Mesenteric fat pad (tissue), 1 donor: ENCODE measurements at places on chromosomes 7 and 10.

DNA sequence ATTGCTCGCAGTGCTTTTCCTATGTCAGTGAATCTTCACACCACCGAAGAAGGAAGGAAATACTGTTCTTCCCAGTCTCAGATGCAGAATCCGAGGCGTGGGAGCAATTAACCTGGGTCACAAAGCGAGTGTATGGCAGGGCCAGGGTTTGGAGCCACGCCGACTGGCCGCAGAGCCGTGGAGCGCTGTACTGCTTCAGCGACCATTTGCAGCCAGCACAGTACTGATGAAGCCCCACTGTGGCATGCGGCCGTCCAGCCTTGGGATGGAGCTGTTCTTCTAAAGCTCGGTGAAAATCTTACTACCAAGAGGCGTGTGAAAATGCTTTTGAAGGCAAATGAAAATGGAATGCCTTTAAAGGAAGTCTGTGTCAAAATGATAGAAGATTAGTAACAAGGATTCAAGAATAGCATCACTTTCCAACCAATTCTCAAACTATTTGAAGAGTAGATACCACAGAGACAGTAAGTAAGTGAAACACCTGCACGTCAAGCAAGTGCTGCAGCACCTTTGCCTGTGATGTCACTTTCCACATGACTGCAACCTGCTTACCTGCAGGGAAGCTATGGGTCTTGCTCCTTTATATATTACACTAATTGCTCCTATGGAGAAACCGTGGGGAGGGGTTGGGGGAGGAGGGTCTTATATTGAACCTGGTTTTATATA, 4.9 kb downstream of the PPP2R2D start:
- no peak for DNase-seq

DNA sequence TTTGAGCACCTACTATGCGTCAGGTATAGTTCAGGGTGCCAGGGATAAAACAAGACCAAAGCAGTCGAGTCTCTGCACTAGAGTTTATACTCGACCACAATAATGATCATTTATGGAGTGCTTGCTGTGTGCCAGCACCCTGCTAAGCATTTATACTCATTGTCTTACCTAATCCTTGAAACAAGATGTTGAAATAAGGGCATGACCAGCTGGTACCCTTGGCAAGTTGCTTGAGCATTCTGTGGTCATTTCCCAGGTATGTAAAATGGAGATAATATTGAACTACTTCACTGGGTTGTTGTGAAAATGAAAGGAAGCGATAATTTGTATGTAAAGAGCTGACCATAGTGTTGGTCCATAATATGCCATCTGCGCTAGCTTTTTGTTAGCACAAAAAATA, 185.4 kb downstream of the CYP26A1 start:
- DNase-seq = no peak

GRCh38 chr7:132840199-132840598, 241.7 kb downstream of the CHCHD3 start:
- no peak for DNase-seq

DNA sequence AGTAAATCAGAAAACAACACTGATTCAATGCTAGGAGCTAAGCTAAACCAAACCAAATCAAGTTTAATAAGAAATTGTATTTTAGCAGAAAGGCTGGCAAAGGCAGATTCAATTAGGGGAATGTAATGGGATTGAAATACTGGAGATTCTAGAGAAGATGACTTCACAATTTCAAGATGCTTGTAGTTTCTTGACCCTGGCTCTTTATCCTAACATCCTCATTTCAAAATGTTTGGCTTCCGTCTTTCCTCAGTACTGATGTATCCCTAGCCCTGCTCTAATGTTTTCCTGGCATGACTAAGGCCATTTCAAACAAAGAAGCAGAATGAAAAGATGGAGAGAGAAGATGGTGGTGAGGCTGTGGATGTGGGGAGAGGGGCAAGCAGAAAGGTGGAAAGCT, 2.7 kb upstream of the JCAD start:
- no peak for DNase-seq

DNA sequence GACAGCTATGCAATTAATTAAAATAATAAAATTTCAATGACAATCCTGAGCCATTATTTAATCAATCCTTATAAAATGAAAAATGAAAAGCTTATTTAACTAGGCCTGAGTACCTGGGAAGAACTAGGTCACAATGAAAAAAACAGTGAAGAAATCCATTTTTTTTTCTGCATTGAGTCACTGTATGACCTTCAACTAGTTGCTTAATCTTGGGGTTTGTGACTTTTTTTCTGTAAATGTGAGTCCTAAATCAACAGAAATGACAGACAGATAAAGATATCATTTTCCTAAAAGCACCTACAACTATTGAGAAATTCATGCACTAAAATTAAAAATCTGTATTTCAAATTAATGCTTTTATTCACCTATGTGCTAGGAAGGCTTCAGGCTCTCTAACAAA, 96.8 kb downstream of the TMEM26 start:
- no peak for DNase-seq

GRCh38 chr10:129116371-129116770, 350.7 kb upstream of the MGMT start:
- no peak for DNase-seq

DNA sequence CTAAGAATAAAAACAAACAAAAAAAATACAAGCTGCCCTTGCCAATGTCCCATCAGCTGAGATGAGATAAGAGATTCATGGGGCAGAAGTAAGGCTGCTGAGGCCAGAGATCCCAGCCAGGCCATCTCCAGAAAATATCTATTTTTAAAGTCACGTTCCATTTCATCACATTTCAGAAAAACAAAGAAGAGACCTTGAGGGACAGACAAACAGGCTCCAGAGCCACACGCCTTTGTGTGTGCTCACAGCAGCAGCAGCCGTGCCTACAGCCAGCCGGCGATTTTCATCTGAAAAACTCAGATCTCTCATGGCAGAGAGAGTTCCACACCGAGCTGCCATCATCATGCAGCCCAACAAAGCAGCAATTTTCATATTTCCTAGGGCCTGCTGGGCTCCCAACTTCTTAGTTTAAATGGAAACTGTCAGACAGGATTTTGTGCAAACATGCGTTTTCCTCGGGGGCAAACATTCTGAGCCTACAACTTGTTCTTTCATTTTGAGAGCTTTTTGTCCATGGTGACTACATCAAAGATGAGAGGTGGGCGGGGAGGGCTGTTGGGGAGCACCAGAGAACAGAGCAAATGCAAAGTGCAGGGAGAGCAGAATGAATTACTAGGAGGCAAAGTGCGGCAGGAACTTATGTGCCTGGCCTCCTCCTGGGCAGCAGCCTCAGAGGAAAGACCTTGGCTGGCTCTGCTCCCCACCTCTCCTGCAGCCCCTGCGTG, 38.8 kb downstream of the DLG5 start:
- DNase-seq = no peak

- no peak for DNase-seq
Measured at GRCh38 chr7:142901426-142902259, 16.1 kb upstream of the TRPV6 start.

GRCh38 chr7:12032146-12032545, 178.9 kb upstream of the TMEM106B start:
- no peak for DNase-seq

DNA sequence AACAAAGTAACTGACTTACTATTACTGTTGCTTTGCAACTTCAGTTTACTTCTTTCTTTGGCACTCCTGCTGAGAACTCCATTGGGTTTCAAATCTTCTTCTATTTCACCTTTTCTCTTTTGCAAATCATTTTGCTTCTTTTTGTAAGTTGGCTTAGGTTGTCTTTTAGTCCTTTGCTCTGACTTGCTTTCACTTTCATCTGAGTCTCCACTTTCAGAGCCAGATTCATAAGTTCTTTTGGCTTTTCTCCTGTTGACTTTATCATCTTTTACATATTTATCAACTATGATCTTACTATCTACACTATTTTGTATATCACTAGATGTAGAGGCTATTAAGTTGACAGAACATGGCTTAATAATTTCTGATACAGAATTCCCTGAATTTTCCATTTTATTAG, 73.4 kb downstream of the NRBF2 start:
- no peak for DNase-seq

DNA sequence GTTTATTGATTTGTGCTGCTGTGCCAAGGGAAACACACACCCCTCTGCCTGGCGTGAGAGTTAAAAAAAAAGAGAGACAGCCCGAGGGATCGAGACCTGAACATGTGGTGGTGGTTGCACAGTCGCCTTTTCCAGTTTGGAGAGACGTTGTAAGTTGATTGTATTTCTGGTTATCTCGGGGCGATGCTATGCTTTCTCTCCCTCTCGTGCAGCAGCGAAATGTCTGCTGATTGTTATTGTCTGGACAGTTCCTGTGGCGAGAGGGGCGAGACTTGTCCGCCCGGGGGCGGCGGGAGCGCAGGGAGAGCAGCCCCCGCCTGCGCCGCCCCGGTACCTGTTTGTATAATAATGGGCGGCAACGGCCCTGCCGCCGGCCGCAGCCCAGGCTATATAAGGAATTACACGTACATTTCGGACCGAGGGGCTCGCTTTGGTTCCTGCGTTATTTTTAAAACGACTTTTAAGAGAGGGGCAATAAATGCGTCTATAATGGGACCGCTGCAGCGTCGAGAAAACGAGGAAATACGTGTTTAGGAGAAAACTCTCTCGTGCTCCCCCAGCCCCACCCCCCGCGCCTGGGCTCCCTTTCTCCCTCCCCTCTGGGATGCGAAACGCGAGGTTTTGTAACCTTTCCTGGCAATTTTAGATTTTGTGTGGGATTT, 1.7 kb downstream of the ZEB1 start:
- DNase-seq = no peak

DNA sequence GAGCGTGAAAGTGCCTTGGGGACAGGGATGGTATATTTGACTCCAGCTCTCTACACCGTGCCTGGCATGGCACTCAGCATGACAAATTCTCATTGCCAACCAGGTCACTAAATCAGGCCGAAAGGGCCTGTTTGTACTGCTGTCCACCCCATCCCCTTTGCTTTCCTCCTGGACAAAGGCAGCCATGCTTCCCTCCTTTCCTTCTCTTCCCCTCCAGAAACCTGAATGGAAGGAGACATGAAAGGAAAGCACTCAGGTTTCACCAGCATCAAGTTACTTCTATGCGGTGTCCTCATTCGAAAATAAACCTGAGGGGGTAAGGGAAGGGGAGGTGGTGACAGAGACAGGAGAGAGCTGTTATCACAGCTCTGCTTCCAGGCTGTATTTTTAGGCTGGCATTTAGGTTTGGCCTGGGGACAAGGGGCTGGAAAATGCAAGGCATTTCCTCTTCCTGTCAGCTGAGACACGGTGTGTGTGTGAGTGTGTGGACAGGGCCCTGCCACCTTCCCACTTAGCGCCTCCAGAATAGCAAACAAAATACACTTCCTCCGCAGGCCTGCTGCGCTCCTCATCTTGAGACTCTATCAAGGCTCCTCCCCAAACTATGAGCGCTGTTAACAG, 79.9 kb upstream of the COL13A1 start:
- no peak for DNase-seq

- no peak for DNase-seq
Measured at GRCh38 chr10:117747636-117748035, 205.1 kb downstream of the EMX2 start.

DNA sequence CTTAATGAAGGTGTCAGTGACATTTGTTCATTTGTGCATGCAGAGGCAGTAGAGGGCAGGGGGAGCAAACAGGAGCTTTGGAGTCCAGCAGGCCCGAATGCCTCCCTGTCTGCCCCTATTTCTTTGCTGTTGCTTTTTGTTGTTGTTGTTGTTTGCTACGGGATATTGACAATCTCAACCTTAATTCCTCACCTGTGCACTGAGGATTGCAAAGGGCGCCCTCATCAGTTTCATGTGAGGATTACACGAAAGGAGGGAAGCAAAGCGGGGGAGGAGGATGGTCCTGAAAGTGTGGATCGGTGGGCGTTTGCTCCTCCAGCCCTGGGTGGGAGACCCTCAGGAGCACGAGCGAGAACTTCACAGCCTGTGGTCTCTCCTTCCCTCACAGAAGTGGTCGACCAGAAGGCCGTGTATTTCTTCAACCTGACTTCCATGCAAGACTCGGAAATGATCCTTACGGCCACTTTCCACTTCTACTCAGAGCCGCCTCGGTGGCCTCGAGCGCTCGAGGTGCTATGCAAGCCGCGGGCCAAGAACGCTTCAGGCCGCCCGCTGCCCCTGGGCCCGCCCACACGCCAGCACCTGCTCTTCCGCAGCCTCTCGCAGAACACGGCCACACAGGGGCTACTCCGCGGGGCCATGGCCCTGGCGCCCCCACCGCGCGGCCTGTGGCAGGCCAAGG, 9.6 kb downstream of the GDF10 start:
- DNase-seq = no peak

DNA sequence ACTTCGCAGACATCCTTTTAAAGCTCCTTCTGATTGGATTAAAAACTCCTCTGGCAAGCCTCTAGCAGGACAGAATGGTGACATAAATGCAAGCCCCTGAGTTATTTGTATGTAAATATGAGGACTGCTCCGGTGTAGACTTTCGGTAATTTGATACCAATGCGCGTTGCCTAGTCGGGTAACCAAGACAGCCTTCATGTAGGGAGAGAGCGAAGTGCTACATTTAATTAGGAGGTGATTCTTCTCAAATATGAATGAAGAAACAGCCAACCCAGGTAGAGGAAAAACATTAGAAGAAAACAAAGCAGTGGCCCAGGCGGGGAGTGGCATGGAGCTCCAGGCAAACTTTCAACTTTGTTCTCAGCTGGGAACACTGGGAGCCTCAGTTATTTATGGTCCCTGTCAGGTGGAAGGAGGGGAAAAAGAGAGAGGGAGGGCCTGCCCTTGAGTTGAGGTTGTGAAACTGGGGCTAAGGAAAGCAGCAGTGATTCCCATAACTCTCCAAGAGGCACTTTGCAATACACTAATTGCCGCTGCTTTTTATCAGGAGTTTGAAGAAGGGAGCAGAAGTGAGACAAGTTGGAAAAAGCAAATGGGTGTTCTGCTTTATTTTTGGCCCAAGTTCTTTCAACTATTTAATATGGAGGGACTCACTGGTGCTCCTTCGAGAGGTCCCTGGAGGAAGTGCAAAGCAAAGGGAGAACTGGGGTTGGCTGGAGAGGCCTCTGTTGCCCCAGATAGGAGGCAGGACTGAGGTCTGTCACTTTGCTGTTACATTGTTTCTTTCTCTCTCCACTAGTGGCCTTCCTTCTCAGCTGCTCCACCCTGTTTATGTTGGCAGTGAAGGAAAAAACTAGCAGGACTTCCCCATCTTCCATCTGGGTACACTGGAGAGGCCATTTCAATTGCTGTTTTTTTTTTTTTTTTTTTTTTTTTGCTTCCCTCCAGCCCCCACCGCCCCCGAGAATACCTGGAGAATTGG, 234.6 kb upstream of the CCDC6 start:
- DNase-seq = no peak

DNA sequence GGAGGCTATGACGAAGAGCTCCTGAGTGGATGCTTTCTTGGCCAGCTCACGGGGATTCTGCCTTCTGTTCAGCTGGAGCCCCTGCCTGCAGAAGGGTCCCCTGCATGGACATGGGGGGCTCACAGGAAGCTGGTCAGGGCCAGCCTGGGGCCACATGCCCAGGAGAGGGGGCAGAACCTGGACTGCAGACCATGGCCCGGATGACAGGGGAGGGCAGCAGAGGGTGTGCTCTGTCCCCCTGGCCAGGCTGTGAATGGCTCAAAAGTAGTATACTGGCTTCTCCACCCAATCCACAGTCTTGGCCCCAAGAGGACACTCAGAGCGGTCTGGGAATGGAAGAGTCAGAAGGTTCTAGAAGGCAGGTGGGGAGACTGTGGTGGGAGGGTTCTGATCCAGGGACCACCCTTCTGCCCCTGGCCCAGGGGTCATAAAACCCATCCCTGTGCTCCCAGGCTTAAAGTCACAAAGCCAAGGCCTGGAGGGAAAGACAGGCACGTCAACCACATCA, 40.3 kb downstream of the PPIF start:
- peak; percentile 68 for DNase-seq
